ENCODE measurements at places on chromosomes 2 and 18.

GRCh38 chr2:235605312-235606003, 111.6 kb downstream of the AGAP1 start:
- DNase-seq, result no peak

DNA sequence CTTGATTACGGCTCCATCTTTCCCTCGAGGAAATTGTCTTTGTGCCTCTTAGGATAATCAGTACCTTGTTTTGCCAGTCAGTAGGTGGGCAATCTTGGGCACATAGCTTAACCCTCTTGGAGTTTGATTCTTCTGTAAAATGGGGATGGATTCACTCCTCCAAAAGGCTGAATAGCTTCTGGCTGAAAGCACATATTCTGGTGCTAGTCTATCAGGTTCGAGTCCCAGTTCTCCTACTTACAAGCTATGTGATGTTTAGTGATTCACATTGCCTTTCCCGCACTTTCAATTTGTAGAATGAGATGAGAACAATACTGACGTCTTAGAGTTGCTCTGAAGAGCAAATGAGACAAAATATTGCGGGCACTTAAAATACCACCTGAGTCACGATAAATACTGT, 43.9 kb downstream of the ATIC start:
- DNase-seq, result no peak

DNA sequence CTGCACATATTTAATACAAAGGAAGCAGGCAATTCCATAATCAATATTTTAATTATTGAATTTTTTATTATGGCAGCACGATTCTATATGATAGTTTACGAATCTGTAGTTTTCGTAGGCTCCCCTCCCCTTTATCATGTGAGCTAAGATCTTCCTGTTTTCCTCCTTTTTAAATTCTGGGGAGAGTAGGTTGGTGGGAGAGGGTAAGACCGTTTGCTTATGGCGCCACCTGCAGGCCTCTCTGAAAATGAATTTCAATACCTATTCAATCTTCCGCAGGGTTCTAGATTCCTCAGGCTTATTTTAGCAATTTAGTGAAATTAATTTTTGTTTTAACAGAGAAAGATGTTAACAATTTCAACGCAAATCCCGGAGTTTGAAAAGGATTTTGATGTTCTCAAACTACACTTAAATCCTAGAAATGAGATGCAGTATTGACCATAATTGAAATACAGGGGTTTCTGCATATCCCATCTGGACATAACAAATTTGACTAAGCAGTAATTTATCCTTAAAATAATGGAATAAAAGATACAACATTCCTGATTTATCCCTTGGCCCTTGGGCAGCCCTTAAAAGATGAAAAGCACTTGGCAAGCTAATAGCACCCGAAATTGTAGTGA, 12.8 kb upstream of the GBX2 start:
- peak; percentile 3 for DNase-seq

GRCh38 chr2:146874260-146874658, 970.6 kb upstream of the ACVR2A start:
- no peak for DNase-seq

DNA sequence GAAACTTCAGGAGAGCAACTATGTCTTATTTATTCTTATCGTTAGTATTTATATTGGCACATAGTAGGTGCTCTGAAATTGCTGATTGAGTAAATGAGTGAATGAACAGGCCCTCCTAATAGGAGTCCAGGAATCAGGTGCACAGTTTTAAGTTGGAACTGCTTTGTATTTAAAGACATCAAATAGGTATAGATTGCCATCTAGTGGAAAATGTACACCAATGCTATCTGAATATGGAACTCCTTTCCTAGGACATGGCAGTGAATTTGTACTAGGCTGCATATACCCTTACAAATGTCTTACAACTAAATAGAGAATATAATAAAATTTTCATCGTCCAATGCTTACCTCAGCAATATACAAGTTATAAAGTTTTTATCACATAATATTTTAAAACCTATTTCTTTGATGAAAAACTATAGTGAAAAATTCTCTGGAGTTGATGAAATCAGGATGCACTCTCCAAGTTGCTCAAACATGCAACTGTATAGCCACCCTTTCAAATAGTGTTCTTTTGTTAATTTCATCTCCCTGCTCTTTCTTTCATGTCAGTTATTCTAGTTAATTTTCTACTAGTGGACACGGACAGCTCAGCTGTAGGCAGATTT, 318.9 kb upstream of the SYT4 start:
- no peak for DNase-seq

DNA sequence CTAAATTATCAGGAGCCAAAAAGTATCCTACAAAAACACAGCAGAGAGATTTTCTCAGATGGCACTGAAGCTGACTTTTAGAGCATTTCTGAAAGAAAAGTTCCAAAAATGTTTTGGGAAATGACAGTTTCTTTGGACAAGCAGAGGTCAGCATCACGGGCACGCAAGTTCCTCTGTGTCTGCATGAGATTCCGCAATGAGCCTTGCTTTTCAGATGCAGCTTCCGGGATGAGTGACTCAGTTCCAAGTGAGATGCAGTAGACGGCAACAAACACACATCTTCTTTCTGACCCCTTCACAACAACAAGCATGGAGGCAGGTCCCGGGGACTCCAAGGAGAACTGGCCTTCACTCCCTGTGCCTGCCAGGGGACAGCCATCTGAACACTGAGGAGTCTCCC, 76.6 kb downstream of the EIPR1 start:
- DNase-seq, result no peak

- DNase-seq, result no peak
Observed at GRCh38 chr2:38152913-38153312, 77.0 kb upstream of the CYP1B1 start.

DNA sequence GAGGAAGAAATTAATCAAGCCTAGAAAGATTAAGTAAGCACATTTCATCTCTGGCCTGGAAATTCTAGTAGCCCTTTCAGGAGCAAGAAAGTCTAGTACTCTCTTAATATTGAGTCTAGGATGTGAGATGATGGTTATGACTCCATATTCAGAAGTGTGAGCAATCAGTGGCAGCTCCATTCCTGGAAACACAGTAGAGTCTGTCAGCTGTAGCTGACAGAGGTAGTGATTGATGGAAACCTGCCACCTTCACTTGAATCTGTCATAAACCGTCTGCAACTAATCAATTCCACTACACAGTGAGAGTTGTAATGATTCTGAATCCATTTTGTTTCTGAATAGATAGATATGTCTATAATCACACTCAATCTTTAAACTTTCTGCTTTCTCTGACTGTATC, 635.1 kb downstream of the IRS1 start:
- DNase-seq, result no peak

DNA sequence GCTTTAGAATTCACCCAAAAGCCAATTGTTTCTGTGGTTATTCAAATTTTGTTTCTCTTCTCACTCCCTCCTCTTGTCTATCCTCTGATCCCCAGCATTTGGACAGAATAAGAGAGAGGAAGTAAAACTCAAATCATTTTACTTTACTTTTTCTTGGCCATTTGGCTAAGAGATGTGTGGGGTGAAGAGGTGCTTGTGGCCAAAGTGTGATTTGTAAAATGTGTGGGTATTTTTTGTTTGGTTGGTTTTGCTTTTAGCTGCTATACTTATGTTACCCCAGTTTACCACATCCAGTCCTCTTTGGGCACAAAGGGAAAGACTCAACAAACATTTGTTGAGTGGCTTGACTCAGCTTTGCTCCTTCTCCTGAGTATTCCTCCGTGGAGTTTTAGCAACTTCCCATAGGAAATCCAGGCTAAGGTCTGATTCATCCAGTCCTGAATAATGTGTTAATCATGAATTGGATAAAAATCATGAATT, 109.1 kb upstream of the CYP1B1 start:
- DNase-seq, result no peak

DNA sequence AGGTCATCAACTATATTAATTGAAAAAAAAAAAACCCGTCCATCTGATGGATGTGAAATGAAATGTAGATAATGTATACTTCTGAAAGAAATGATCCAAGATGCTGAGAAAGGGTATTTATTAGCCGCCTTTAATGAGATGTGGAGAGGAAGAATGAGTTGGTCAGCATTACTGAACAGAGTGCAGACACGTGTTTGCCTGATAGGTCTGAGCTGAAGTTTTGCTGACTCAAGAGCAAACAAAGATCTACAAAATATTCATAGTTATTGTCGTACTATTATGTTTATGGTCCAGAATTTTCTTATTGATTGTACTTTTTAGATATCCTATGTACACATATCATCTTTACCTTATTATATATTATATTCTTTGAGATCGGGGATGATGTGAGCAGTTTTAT, 235.3 kb downstream of the RDH14 start:
- DNase-seq, result no peak

DNA sequence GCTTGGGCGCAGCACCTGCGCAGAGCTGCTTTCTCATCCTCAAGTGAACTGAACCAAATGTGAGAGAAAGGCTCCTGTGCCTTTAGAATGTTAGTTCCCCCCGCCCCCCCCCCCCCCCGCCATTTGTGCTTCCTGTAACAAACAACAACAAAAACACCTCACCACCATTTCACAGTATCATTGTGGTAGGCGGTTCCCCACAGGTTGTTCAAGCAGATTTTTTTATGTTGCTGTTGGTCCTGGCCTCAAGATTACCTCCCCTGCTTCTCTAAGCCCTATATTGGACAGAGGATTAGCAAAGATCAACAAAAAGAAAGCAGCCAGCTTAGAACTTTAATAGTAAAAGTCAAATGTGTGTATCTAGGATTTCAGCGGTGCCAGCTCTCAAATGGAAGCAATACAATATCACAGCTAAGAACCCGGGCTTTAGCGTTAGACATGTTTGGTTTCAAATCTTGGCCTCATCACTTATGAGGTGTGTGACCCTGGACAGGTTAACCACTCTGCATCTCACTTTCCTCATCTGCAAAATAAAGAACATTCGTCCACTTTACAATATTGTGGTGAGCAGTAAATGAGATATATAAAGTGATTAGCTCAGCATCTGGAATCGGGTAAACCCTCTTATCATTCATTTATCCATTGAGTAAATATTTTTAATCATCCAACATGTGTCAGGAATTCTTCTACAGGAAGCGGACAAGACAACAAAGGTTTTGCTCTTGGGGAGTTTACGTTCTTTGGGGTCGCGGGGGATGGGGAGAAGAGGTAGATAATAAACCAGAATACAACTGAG, 84.6 kb downstream of the KCTD18 start:
- no peak for DNase-seq

- DNase-seq, result no peak
Observed at GRCh38 chr2:215736653-215737290, 276.6 kb downstream of the MREG start.

- DNase-seq, result no peak
Observed at GRCh38 chr2:69384618-69385081, 2.4 kb downstream of the GFPT1 start.

GRCh38 chr2:23684395-23685176, 242.3 kb downstream of the ATAD2B start:
- no peak for DNase-seq

GRCh38 chr18:48554610-48555400, 16.0 kb downstream of the CTIF start:
- no peak for DNase-seq

- DNase-seq, result no peak
Observed at GRCh38 chr2:10590742-10591141, 99.0 kb downstream of the NOL10 start.

GRCh38 chr2:27049422-27050280, 1.8 kb upstream of the AGBL5 start:
- DNase-seq, result no peak

- no peak for DNase-seq
Observed at GRCh38 chr18:8364385-8364784, 244.9 kb upstream of the RAB12 start.

All from NCI-H187 (cell line).